ENCODE measurements at places on chromosomes 1 and 21.

- DNase-seq = no peak
Observed at GRCh38 chr1:54884135-54884586, 2.8 kb downstream of the DHCR24 start.

DNA sequence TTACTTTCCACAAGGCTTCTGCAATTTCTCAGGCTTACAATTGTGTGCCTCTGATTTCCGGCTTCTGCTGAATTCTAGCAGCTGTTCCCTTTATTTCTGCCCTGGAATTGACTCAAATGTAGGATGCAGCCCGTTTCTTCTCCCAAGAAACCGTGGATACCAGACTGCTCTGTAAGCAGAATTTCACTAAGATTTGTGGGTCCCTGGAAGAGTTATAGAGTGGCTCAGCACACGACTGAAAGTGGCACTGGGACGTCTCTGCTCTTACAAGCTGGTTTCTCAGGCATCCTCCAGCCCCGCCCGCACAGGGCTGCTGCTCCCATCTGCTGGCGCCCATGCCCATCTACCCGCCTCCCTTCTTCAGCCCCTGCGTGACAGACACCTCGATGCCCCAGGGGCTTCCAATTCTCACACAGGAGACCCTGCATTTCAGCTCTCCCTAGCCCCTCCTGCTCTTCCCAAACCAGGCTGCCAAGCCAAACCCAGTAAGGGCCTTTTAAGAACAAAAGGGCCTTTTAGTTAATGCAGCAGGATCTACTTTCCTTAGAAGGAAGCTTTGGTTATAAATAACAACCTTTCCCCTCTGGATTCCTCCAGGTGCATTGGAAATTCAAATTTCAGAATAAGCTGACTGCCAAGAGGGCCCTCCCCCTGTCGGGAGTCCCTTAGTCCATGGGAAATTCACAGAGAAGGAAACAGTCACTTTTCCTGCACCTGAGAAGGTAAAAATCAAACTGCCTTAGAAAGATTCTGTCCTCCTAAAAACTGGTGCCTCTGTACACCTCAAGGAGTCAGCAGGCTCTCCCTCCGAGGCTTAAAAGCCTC, 45.4 kb upstream of the TENT5B start:
- no peak for DNase-seq

DNA sequence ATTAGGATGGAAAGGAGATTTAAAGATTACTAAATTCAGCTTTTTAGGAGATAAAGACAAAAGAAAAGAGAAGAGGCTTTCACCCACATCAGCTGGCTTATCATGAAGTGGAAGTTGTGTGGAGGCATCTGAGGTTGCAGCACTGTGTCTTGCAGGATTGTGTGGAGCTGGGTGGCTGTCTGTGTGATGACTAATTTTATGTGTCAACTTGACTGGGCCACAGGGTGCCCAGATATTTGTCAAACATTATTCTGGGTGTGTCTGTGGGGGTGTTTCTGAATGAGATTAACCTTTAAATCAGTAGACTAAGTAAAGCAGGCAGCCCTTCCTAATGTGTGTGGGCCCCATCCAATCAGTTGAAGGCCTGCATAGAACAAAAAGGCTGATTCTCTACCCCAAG, 3.9 kb downstream of the KCNA10 start:
- DNase-seq = no peak

DNA sequence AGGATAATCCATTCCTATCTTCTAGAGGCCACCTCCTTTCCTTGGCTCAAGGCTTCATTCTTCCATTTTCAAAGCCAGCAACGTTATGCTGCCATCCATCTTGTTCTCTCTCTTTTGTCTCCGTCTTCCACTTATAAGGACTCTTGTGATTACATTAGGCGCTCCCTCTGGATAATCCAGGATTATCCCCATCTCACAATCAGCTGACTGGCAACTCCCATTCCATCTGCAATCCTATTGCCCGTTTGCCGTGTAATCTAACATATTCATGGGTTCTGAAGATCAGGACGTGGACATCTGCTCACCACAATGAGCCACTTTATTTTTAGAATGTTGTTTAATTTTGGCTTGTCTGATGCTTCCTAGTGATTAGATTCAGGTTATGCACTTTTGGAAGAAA, 89.3 kb downstream of the EBNA1BP2 start:
- DNase-seq = no peak

DNA sequence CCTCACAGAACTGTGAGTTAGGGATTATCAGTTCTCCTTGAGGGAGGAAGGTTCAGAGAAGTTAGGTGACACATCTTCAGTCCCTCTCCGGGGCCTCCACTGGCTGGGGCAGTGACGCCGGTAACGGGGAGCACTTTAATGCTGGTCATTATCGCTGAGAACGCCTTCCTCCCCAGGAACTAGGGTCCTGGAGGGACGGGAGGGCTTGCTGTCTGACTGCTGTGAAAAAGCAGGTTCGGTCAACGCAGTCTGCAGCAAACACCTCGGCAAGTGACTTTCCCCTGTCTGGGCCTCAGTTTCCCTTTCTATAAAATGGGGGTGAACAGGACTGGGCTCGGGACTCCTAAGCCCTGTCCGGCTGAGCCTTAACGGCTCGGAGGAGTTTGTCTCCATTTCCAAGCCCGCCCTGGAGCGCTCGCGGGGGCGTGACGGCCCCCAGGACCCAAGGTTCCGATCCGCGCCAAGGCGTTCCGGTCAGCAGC, 341 bp upstream of the TMEM61 start:
- no peak for DNase-seq

GRCh38 chr21:33015096-33015495, 10.6 kb upstream of the OLIG2 start:
- no peak for DNase-seq

- no peak for DNase-seq
Observed at GRCh38 chr1:166297993-166298392, 131.2 kb upstream of the FAM78B start.

DNA sequence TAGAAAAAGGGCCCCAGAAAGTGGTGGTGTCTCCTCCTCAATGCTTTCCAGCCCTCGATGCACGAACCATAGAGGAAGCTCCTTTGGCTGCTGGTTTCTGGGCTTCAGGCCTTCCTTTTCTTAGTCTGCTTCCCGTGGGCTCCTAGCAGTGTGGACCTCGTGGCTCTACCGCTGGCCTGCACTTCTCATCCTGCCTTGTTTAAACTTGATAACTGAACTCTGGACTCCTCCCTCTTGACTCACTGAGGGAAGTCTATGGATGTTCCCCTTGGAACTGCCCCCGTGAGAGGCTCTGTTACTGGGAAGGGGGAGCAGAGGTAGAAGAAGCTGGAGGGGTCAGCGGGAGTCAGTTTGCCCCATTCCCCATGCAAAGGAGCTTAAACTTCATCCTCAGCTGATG, 75.3 kb upstream of the WDR26 start:
- no peak for DNase-seq

DNA sequence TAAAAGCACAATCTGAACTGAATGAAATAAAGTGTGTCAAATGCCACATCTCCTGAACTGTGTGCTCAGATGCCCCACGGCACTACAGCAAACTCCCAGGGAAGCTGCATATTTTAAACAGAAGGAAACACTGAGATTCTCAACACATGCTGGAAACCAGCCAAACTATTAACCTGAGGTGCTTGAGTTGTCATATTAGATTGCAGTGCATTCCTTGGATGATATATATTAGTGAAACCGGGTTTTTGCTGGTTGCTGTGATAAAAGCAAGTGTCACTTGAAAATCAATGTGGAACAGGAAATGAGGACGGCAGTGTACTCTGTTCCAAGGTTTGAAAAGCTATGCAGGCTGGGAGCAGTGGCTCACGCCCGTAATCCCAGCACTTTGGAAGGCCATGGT, 8.7 kb downstream of the SYNJ1 start:
- no peak for DNase-seq

DNA sequence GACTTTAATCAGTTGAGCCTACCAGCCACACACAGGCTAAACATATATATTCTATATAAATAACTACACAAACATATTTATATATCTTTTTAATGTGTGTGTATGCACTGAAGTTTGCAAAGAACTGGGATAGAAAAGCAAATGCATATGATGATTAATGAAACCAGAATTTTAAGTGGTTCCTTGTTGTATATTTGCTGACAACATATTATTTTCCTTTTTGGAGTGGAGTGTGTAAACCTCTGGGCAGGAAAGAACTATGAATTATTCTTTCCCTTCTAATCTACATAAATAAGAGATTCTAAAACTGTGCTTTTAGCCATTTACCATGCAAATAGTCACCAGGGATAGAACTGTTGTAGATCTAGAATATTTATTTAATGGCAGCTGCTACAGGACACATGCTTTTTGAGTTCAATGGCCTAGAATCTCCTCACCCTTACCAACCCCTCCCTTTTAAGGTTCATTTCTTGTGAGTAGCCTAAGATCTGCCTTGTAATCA, 187.6 kb downstream of the BACH1 start:
- no peak for DNase-seq

DNA sequence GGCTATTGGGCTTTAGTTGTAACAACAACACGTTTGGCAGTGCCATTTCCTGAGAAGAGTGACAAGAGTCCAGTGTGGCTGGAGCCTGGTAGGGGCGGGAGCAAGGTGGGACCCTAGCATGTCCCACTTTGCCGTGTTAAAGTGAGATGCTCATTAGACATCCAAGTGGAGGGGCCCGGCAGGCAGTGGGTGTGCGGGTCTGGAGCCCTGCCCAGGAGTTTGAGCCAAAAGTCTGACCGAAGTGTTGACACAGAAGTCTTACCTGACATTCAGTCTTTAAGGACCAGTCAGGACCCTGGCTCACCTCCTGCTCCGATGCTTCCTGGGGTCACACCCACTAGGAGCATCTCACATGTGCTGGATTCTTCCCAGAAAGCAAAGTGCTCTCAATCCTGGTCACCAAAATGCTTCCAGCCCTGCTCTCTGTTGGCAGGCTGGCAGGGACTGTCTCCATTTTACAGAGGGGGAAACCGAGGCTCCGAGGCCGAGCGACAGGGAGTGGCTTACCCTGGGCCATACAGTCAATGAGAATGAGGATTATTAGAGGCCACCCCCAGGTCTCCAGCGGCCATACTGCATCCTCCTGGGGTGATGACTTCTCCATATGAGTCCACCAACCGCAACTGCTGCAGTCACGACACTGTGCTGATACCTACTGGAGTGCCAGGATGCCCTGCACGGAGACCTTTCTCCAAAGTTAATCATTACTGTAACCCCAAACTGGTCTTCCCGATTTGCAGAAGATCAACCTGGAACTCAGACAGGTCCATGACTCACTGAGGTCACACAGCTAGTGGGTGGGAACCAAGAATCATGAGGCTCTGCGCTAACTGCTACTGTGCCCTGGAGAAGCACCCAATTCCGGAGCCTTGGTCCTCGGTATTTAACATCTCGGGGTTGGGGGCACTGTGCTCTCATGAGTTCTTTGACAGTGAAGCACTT, 112.7 kb downstream of the PRDM2 start:
- no peak for DNase-seq

DNA sequence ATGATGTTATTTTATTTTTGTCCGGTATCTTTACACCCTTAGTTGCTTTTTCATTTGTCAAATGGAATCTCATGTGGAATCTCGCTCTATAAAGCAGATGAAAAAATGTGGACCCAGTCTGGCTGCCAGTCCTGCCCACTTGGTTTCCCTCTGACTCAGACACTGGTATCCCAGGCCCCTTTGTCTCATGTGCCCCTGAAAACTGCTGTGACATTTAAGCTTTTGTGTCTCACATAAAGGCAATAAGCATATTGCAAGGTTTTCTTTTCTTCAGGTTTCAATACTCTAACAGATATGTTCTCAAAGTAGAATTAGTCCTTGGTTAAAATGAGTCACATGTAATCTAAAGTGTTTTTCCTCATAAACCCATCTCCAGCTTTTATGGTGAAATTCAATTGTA, 183.3 kb downstream of the ST6GALNAC3 start:
- no peak for DNase-seq

DNA sequence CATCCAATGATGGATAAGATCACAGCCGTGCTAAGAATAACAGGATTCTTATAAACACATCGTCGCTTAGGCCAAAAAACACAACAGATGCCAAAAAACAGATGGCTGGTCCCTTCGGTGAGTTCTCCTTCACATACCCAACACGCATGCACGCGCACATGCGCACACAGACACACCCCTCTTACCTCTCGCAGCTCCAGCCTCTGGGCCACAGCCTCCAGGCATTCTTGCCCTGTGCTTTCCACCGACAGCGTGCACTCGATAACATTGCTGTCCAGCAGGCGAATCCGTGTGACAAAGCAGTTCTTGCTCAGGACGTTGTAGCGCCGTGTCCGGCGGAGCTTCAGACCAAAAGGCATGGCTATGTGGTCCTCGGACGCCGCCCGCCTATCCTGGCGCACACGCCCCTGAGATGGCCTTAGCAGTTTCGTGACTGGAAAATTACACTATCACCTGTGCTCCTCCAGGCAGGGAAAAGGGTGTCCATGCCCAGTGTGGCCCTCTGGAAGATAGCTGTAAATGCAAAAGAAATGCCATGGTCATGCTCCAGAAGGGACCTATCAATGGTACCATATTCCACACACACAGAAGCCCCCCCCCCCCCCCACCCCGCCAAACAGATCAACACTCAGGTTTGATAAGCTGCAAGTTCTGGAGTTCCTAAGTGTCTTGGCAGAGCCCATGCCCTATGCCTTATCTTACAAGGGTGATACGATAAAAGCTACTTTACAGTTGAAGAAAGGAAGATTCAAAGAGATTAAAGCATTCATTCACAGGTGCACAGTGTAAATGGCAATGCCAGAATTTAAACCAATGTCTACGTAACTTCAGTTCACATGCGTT, 86.7 kb downstream of the PTPN14 start:
- no peak for DNase-seq

DNA sequence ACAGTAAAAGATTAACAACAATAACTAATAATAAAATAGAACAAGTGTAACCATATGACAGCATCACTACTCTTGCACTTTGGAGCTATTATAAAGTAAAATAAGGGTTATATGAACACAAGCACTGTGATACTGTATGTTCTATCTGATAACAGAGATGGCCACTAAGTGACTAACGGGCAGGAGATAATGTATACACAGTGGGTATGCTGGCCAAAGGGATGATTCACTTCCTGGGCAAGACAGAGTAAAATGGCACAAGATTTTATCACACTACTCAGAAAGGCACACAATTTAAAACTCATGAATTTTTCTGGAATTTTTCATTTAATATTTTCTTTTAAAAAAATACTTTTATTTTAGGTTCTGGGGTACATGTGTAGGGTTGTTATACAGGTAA, 12.3 kb downstream of the SLC9C2 start:
- DNase-seq = no peak

GRCh38 chr1:212719633-212720032, 20.0 kb upstream of the BATF3 start:
- DNase-seq = no peak

All from SW 1271 (cell line).